ENCODE measurements at places on chromosomes 2 and 18. TPM values are rescaled to one million over a fixed set of nuclear protein-coding genes. Genes with fewer than 3 reads are reported as not detected.

- DNase-seq = no peak
Measured at GRCh38 chr2:188024811-188025210, 266.9 kb upstream of the GULP1 start.

- peak; percentile 37 for DNase-seq
Measured at GRCh38 chr2:60998628-60999545, 18.6 kb upstream of the PEX13 start.

GRCh38 chr2:236876642-236877041 lies 209.0 kb upstream of the COPS8 start:
- no peak for DNase-seq

- DNase-seq = no peak
Measured at GRCh38 chr2:30108851-30109250, 38.0 kb upstream of the YPEL5 start.

DNA sequence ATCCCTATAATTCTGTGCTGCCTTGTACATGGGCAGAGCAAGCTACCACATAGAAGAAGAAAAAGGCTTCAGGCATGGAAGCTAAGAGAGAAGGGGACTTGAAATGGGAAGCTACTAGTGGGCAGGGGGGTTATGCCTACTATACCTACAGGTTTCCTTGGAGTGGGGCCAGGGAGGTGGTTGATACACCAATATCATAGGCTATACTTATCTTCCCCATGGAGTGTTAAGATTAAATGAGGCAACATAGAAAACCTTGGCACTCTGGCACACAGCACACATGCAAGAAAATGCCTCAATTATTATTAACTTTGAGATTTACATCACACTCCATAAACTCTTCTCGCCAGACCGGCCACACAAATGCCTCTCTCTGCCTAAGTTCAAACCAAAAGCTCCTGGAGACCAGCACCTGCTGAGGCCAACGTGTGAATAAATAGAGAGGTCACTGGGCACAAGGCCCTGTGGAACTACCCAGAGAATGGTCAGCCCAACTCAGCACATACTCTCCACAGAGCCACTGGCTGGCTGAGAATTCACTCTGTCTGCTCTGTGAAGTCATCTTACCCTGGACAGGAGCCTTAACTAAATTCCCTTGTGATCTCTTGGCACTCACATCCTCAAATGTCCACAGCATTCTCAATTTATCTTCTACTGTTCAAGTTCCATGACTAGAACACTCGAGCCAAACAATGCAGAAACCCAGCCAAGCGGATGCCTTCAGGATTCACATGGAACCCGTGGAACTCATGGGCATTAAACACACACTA lies 498.7 kb downstream of the BCL11A start:
- no peak for DNase-seq

DNA sequence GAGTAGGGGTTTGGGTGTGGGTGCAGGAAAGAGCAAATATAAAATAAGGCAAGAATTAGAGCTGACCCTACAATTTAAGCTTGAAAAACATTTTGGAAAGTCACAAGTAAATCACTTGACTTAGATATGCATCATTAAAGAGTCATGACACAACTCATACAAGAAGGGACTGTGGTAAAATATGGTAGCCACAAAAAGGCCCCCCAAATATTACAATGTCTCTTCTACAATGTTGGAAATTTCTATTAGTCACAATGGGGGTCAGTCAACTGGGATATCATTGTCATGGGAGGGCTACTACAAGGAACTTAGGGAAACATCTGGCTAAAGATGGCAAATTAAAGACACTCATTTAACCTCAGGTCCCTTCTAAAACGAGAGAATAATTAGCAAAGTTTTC lies 15.7 kb upstream of the SERPINB2 start:
- DNase-seq = no peak

DNA sequence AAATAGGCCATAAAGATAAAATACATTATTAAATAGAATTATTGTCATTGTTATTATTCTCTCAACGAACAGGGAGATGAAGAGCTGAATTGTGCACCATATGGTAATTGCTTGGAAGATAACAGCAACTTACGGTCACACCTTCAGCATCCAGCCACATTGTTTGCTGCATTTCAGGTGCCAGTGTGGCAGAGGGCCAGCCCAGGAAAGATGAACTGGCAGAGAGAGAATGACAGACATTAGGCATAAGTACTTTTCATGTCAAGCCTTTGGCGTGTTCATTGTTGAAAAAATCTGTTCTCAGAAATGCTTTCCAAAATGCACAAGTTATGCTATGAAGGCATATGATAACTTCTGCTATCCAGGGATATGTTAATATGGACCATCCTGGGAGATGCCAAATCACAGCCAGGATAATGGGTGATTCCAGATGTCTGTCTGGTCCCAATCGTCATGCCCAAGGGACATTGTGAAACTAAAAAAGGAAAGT lies 748.6 kb upstream of the PIK3C3 start:
- DNase-seq = no peak

DNA sequence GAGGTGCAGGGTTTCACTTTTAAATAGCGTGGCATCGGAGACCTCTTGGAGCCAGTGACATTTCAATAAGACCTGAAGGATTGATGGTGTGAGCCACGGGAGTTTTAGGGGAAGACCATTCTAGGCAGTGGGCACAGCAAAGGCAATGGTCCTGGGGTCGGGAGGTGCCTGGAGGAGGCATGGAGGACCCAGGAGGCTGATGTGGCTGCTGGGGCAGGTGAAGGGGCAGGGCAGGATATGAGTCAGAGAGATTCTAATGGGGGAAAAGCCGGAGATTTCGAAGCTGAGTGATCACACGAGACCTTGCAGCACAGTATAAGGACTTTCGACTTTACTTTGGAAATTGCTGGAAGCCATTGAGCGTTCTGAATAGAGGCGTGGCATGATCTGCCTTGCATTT lies 79.6 kb upstream of the KCNE4 start:
- DNase-seq = peak; percentile 42

DNA sequence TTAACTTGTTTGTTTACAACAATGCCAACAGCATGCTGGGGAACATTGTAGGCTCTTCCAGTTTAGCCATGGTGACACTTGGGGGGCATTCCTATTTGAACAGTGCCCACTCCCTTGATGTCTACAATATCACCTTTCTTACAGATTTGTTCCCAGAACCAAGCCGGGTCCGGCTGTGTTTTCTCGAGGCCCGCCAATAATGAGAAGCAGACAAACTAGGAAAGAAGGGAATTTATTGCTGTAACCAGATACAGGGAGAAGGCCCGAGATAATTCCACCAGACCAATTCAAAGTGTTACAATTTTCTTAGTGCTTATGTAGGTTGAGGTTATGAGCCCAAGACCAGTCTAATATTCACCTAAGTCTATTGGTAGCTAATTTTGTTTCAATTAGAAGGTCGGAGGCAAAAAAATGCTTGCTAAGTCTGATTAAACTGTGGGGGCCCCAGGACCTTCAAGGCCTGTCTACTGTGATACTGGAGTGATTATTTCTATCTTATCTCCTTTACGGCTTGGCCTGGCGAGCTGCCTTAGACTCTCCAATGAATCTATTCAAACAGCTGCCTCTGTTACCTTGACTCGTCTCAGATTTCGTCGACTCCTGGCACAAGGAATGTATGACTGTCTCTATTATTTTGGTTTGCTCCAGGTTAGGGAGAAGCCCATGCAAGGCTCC lies 59.1 kb upstream of the PSME4 start:
- DNase-seq = no peak

DNA sequence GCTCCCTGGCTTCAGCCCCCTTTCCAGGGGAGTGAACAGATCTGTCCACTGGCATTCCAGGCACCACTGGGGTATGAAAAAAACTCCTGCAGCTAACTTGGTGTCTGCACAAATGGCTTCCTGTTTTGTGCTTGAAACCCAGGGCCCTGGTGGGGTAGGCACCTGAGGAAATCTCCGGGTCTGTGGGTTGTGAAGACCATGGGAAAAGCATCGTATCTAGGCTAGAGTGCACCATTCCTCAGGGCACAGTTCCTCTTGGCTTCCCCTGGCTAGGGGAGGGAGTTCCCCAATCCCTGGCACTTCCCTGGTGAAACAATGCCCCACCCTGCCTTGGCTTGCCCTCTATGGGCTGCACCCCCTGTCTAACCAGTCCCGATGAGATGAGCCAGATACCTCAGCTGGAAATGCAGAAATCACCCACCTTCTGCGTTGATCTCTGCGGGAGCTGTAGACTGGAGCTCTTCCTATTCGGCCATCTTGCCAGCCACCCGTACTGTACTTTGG lies 34.1 kb downstream of the TFPI start:
- DNase-seq = no peak

GRCh38 chr2:7045601-7046590 lies 128.7 kb downstream of the RNF144A start:
- DNase-seq = no peak

DNA sequence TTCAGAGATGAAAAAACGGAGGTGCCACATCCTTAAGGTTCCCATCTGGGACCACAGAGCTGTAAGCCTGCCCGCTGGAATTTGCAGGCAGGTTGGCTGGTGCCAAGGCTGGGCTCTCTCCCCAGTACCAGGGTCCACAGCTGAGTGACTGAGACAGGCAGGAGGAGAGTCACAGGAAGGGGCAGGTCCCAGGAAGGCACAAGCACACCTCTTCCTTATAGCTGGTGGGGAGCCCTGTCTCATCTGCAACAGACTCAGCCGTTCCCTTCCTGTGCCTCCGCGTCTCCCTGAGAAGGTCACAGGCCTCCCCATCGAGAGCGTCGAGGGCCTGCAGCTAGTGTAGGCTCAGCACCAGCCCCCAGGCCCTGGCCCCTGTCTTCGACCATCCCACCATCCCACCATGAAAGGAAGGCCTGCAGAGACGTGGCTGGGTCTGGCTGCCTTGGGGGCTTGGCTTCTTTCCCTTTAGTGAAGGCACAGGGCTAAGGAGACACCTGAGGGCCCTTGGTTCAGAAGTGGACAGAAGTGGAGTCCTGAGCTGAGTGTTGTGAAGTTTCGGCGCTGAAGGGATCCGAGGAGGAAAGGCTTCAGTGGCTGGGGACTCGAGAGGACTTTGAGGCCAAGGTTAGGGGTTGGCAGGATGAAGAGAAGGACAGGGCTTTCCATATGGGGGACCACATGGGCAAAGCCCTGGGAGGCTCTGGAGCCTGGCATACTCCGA lies 26.8 kb downstream of the GLI2 start:
- no peak for DNase-seq

- DNase-seq = no peak
Measured at GRCh38 chr2:112243233-112243632, 11.6 kb downstream of the ZC3H8 start.

GRCh38 chr18:9848170-9848879 lies 37.4 kb upstream of the TXNDC2 start:
- DNase-seq = no peak

GRCh38 chr2:121135168-121135853 lies 149.7 kb downstream of the TFCP2L1 start:
- DNase-seq = no peak

DNA sequence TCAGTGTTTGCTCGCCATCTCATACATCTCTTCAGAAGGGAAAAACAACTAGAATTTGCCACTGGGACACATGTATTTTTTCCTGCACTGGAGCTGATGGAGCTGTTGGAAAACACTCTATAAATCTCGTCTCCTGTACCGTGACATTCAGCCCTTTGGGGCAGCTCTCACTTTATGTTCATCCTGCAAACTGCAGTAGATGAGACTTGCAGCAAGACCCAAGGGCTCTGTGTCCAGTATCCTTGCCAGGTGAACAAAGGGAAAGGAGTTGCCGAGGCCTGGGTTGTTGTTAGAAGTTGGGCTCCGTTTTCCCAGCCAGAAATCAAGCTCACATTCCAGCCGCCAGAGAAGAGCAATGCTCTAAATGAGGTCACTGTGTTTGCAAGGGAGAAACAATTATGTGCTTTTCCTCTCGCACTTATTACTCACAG lies 285.1 kb downstream of the SLC4A3 start:
- peak; percentile 34 for DNase-seq

The ESPNL gene
- 0.85 TPM for total RNA-seq

The FAP gene
- total RNA-seq = not detected

The PTPN2 gene
- total RNA-seq = 35.3 TPM

The RHBDD1 gene
- 7.7 TPM for total RNA-seq

The KATNAL2 gene
- total RNA-seq = not detected

The OR6B2 gene
- total RNA-seq = not detected

The LINC00305 gene
- not detected for total RNA-seq

The HK2 gene
- total RNA-seq = 13.3 TPM

The CAVIN2 gene
- 0.03 TPM for total RNA-seq

The ADAM23 gene
- 3.6 TPM for total RNA-seq

The CTDP1 gene
- total RNA-seq = 26.9 TPM

The POU3F3 gene
- not detected for total RNA-seq
